ENCODE measurements at places on chromosomes 5 and 9.

- DNase-seq: no peak
Measured at GRCh38 chr9:20402273-20402875, 219.9 kb downstream of the MLLT3 start.

GRCh38 chr5:66307647-66308241, 163.6 kb downstream of the SREK1 start:
- peak; percentile 63 for DNase-seq

GRCh38 chr5:119406551-119407110, 45.7 kb upstream of the HSD17B4 start:
- DNase-seq: no peak

GRCh38 chr9:119370816-119371215, 1.6 kb upstream of the BRINP1 start:
- no peak for DNase-seq

DNA sequence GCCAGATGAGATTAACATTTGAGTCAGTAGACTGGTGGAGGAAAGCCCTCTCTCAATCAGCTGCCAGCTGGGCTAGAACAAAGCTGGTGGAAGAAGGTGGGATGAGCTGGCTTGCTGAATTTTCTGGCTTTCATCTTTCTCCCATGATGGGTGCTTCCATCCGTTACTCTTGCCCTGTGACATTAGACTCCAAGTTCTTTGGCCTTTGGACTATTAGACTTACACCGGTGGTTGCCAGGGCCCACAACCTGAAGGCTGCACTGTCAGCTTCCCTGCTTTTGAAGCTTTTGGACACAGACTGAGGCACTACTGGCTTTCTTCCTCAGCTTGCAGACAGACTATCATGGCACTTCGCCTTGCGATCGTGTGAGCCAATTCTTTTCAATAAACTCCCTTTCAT, 642.7 kb downstream of the TAF11L14 start:
- no peak for DNase-seq

DNA sequence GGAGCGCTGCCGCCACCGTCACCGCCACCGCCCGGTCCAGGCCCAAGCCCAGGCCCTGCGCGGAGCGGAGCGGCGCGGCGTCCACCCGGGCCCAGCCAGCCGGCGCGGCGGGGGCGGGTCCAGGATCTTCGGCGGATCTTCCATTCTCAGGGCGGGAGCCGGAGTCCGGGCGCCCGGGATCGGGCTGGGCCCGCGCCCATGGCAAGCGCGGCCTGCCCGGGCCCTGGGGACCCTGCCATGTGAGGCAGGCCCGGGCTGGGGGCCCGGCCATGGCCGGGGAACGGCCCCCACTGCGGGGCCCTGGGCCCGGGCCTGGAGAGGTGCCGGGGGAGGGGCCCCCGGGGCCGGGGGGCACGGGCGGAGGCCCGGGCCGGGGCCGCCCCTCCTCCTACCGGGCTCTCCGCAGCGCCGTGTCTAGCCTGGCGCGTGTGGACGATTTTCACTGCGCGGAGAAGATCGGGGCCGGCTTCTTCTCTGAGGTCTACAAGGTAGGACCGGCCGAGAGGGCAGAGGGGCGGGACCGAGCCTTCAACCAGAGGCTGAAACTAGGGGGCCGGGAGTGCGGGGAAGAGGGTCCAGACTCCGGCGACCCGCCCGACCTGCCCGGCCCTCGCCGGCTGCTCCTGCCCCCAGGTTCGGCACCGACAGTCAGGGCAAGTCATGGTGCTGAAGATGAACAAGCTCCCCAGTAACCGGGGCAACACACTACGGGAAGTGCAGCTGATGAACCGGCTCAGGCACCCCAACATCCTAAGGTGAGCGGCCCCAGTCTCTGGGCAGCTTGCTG, 482 bp downstream of the TESK1 start:
- DNase-seq: peak; percentile 23

DNA sequence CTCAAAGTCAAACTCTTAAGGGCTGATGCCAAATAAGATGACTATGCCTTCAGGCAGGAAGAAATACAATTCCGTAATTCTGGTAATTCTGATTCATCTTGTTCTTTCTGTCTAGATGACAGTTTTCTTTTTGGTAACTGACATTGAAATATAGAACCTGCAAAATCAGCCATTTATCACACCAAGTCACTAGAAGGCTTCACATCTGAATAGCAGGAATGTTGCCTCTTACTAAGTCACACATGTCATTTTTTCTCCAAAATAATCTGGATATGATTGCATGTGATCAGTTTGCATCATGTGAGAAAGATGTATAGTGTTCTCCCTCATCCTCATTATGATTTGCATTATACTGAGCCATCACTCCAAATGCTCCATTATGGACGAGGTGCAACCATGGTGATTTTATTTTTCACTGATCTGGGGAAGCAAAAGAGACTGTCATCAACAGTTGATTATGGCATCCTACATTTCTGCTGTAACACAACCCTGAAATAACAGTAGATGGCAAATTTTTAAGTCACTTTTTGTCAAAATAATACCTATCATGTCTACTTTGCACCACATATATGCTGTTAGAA, 69.0 kb downstream of the HCN1 start:
- DNase-seq: no peak

- no peak for DNase-seq
Measured at GRCh38 chr9:84710701-84711397, 41.3 kb downstream of the NTRK2 start.

- DNase-seq: no peak
Measured at GRCh38 chr9:19488721-19489120, 79.9 kb downstream of the ACER2 start.

DNA sequence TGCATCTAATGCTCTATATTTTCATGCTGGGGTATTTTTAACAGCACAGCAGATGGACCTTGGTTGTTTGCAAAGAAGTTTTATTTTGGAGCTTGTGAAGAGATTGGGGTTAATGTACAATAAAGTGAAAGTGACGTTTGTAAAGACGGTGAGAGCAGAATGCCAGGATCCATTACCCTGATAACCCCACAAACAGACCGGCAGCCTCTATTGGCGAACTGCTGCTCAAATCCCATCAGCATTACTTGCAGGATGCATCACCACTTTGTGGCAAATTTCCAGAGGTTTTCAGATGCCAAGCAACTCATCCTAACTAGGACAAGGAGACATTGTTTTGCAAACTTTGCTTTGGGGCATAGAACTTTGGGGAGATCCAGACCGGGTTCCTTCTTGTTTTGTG, 383.3 kb upstream of the ZNF462 start:
- DNase-seq: no peak

GRCh38 chr5:122149321-122150090, 20.2 kb downstream of the ZNF474 start:
- DNase-seq: no peak

DNA sequence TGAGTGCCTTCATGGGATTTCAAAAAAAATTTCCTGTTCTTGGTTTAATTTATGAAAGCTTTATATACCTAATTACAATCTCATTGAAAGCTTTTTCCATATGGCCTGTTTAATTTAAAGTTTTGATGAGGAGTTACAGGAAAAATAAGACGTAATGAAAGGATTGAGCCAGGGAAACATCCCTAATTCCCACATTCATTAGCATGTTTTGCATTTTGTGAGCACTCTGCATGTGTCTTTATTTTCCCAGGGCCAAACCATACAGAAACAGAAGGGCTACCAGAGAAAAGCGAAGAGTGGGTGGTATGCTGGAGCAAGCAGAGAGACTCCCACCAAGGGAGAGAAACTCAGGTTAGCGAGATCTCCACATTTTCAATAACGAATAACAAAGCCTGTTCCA, 20.3 kb upstream of the LECT2 start:
- no peak for DNase-seq

GRCh38 chr9:95816716-95817115, 58.8 kb upstream of the ERCC6L2 start:
- DNase-seq: no peak

DNA sequence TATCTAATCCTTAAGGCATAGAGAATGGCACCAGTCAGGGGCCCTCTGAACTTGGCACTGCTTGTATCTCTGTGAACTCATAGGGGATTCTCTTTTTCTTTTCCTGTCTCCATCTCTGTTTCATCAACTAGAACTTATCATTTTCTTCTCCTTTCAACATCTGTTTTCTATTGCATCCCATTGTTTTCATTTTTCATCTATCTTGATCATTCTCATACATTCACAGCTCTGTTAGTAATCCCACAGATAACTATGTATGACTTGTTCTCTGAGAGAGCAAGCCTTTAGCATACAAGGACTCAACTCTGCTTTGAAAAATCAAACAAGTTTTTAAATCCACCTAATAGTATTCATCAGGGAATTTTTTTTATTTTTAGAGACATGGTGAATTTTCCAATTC, 264.3 kb downstream of the ARRDC3 start:
- DNase-seq: no peak

DNA sequence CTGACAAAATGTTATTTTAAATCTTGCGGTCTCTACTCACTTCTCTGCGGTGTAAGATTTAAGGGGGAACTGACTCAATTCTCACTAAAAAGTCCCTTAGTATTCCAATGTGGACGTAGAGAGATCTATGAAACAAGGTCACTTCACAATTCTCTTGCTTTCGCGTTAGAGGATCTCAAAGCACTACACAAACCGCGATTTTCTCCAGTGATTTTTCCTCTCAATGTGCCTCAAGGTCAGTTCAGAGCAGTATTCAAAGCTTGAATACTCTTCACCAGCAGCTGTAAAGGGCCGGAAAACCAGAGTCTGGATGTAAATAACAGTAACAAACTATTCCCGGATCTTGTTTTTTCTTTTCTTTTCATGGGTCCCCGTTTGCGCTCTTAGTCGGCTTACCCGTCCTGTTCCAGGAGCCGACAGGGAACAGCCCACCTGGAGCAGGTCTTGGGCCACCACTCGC, 128.2 kb downstream of the TMEM161B start:
- no peak for DNase-seq

Data from NCI-H1105 treated with DMSO at 0.1 percent for 48 hours (cell line).